ENCODE measurements at places on chromosomes 12 and 14. TPM values are rescaled to one million over a fixed set of nuclear protein-coding genes. Genes with fewer than 3 reads are reported as not detected.

The DHH gene
- 1.2 TPM for total RNA-seq

The DAO gene
- not detected for total RNA-seq

The CCDC92 gene
- 8.8 TPM for total RNA-seq

The UNG gene
- 33.5 TPM for total RNA-seq

The STAC3 gene
- not detected for total RNA-seq

The FAM181A gene
- not detected for total RNA-seq

The CTSG gene
- total RNA-seq, result not detected

The RPL10L gene
- total RNA-seq, result not detected

The VDR gene
- under 0.01 TPM for total RNA-seq

The KLHL33 gene
- 0.17 TPM for total RNA-seq

The LTB4R2 gene
- 5.9 TPM for total RNA-seq

The VEZT gene
- 96.7 TPM for total RNA-seq

The MEG3 gene
- 2.2 TPM for total RNA-seq

The CCDC196 gene
- not detected for total RNA-seq

The DCAF5 gene
- total RNA-seq, result 13.6 TPM

The SPX gene
- 0.05 TPM for total RNA-seq

The EMP1 gene
- total RNA-seq, result 318 TPM

The LUM gene
- total RNA-seq, result under 0.01 TPM

The OTOGL gene
- total RNA-seq, result 1.2 TPM

The IL26 gene
- total RNA-seq, result not detected

The SYCP3 gene
- total RNA-seq, result not detected

The MYF6 gene
- total RNA-seq, result not detected

The RNASE4 gene
- total RNA-seq, result 11.4 TPM

The DPY19L2 gene
- total RNA-seq, result 2.4 TPM

The KRT6C gene
- total RNA-seq, result not detected

The BEGAIN gene
- total RNA-seq, result 0.17 TPM

The GPR84 gene
- total RNA-seq, result under 0.01 TPM

The SLC10A1 gene
- not detected for total RNA-seq

The PEBP1 gene
- total RNA-seq, result 193 TPM

The NUP107 gene
- total RNA-seq, result 75.8 TPM

The LIN7A gene
- 0.19 TPM for total RNA-seq

The SLCO1B1 gene
- not detected for total RNA-seq

The ZC2HC1C gene
- total RNA-seq, result 0.84 TPM

All from dermis blood vessel endothelial cell (primary cell).